ENCODE measurements at places on chromosomes 1 and 21. TPM values are rescaled to one million over a fixed set of nuclear protein-coding genes. Genes with fewer than 3 reads are reported as not detected.

DNA sequence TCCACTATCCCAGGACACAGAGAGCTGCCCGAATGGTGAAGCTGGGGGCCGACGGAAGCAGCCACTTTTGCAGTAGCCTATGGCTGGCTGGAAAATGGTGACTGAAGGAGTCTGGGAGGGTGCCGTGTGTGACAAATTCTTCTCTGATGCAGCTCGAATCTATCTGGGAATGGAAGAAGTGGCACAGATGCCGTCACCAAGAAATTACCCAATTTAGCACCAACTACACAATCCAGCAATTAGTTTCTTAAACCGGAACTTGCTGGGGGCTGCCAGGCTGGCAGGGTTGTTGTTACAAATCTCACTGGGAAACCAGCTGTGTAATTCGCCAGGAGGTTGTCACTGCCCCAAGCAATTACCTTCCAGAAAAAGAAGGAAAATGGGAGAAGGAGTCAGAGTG lies 18.0 kb downstream of the DLGAP3 start:
- no peak for DNase-seq
- no peak overlapping the region for H3K4me3 ChIP-seq
- no peak overlapping the region for H3K27ac ChIP-seq
- H3K27me3 ChIP-seq: no peaks in the 10 kb centered on the region
- H3K4me1 ChIP-seq: no peaks in the 10 kb centered on the region
- no peaks in the 10 kb centered on the region for H3K36me3 ChIP-seq

GRCh38 chr1:18480315-18481189 lies at the start of gene KLHDC7A:
KLHDC7A (plus strand) TSS chr1:18480930; CDS start chr1:18480982, 52 bp downstream.
- H3K4me3 ChIP-seq: peak within 1 kb of the TSS; percentile 24
- H3K4me1 ChIP-seq: peaks cover 42% of the 10 kb centered on the region
- H3K27ac ChIP-seq: peak within 1 kb of the TSS; percentile 85

- no peaks in the 10 kb centered on the region for H3K27me3 ChIP-seq
- H3K4me1 ChIP-seq: no peaks in the 10 kb centered on the region
- no peaks in the 10 kb centered on the region for H3K36me3 ChIP-seq
- no peak overlapping the region for H3K4me3 ChIP-seq
- DNase-seq: no peak
- H3K27ac ChIP-seq: no peak overlapping the region
Observed at GRCh38 chr1:72435025-72435424, 152.7 kb upstream of the NEGR1 start.

DNA sequence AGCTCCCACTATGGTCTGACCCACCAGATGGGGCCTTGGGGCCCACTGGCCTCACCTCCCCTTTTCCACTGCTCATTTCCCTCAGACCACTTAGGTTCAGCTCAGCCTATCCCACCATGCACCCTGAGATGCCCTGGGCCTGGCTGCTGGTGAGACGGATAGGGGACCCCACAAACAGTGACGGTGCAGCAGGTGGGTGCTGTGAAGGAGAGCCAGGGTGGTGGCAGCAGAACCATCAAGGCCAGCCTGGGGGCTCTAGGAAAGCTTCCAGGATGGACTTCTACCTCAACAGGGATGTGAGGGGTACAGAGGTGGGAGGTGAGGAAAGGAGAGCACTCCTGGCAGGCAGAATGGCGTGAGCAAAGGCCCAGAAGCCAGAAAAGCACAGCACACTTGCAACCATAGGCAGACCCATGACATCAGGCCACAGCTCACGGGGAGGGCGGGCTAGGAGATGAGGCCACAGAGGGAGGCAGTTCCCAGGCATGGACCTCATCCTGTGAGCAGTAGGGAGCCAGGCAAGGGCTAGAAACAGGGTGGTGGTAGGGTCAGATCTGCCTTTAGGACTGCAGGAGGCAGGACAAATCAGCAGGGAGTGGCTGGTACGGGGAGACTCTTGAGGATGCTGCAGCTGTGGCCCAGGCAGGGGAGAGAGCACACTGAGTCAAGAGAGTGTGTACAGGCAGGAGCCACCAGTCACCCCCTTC lies 23.1 kb downstream of the CYB5RL start:
- H3K4me3 ChIP-seq: no peak overlapping the region
- DNase-seq: no peak
- no peaks in the 10 kb centered on the region for H3K4me1 ChIP-seq
- H3K27ac ChIP-seq: no peak overlapping the region
- no peaks in the 10 kb centered on the region for H3K27me3 ChIP-seq
- H3K36me3 ChIP-seq: peaks cover 65% of the 10 kb centered on the region

Gene CD52
- total RNA-seq: not detected

Gene LRRC53
- total RNA-seq: not detected

- H3K27me3 ChIP-seq: no peaks in the 10 kb centered on the region
- peak overlapping the region; percentile 65 for H3K27ac ChIP-seq
- DNase-seq: no peak
- peaks cover 6% of the 10 kb centered on the region for H3K36me3 ChIP-seq
- H3K4me3 ChIP-seq: no peak overlapping the region
- peaks cover 91% of the 10 kb centered on the region for H3K4me1 ChIP-seq
Observed at GRCh38 chr1:40386359-40386723, 12.8 kb downstream of the SMAP2 start.

Gene DHX9
- total RNA-seq: 132 TPM

Gene LCE2A
- not detected for total RNA-seq

DNA sequence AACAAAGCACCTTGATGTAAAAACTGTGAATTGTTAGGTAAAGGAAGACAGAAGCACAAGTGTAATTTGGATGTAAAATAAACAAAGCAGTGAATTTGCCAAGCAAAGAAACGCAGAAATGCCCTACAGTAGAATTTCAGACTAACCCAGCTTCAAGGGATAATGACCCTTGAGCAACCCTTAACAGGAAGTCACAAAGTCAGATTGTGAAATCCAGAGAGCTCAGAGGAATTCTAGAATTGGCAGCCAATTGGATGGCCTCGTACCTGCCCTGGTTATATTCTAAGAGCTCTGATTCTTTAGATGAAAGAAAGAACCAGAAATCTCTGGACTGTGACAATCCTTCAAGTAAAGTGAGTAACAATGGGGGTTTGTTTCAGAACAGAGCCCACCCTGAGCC lies 152.7 kb upstream of the CHRM3 start:
- H3K36me3 ChIP-seq: no peaks in the 10 kb centered on the region
- no peak for DNase-seq
- H3K4me1 ChIP-seq: no peaks in the 10 kb centered on the region
- no peaks in the 10 kb centered on the region for H3K27me3 ChIP-seq
- no peak overlapping the region for H3K27ac ChIP-seq

Gene HLCS
- total RNA-seq: 12.5 TPM

DNA sequence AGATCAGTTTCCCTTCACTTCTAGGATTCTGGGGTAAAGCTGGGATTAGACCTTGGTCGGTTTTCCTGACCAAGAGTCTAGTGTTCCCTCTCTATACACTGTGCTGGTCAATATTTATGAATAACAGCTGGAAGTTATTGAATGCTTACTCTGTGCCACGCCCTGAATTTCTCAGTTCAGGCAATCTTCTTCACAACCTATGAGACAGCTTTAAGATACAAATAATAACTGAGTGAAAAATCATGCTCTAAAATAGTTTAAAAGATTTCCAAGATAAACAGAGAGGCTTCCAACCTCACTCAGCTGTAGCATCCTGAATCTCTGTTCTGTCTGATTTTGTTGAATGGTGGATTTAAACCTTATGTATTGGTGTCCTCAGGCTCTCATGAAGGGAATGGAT lies 72.2 kb downstream of the GNG12 start:
- no peak overlapping the region for H3K27ac ChIP-seq
- H3K4me3 ChIP-seq: no peak overlapping the region
- H3K4me1 ChIP-seq: peaks cover 51% of the 10 kb centered on the region
- no peaks in the 10 kb centered on the region for H3K27me3 ChIP-seq

DNA sequence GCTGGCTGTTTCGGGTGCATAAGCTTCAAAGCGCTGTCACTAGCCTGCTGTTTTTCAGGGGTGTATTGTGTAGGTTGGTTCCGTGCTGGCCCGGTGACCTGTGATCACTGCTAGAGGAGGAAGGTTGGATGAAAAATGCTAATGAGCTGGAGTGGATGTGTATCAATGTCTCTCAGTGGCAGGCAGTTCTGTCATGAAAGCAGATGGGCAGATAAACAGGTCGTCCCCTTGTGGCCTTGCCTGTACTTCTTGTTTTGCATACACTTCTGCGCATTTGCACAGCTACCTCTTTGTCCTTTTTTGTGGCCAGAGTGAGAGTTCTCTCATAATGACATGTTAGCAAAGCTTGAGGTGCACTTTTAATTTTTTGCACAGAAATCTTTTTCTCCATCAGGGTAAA lies 2.9 kb downstream of the SELENON start:
- no peaks in the 10 kb centered on the region for H3K27me3 ChIP-seq
- H3K36me3 ChIP-seq: peaks cover 32% of the 10 kb centered on the region
- no peak for DNase-seq
- no peak overlapping the region for H3K4me3 ChIP-seq

DNA sequence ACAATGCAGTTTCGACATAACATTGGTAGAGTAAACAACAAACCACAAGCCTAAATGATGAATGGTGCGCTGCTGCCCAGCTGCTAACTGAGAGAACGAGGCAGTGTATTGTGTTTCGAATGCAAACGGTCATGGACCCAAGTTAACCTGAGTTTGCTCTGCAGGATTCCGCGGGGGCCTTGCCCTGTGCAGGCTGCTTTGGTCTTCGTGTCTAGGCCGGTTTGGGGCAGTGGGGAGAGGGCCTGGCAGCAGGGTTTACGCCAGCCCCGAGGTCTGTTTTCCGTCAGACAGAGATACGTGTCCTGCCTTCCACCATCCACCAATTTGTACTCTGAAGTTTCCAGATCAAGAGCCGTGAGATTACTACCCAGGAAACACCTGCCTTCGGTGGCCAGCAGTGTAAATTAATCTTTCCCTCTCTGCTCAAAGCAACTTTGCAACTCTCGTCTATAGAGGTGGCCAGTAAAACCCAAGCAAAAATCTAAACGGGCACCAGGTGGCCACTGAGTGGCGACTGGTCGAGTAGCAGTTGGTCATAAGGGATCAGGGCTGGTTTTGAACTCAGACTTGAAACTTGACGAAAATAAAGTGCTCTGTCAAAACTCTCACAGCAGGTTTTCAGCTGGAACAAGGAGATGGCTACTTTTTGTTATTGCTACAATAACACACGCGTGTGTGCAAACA lies 6.3 kb upstream of the PRDM15 start:
- H3K4me3 ChIP-seq: no peak overlapping the region
- H3K36me3 ChIP-seq: peaks cover 4% of the 10 kb centered on the region
- H3K27me3 ChIP-seq: no peaks in the 10 kb centered on the region
- no peaks in the 10 kb centered on the region for H3K4me1 ChIP-seq
- DNase-seq: no peak

DNA sequence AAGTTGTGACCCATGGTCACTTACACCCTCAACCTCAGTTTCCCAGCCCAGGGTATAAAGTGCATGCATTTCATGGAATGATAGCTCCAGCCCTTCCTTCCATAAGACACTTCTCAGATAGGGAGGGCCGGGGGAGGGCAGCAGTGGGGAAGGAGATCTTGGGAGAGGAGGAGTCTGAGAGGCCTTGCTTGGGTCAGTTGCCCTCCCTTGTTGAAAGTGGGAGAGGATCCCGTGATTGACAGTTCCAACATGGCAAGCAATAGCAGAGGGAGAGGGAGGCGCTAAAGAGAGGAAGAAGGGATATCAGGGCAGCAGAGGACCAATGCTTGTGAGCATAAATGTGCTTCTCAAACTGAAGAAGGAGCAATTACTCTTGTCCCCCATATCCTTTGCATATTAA lies 244.4 kb downstream of the CHRM3 start:
- no peaks in the 10 kb centered on the region for H3K27me3 ChIP-seq
- no peak overlapping the region for H3K4me3 ChIP-seq
- no peaks in the 10 kb centered on the region for H3K36me3 ChIP-seq
- no peaks in the 10 kb centered on the region for H3K4me1 ChIP-seq

DNA sequence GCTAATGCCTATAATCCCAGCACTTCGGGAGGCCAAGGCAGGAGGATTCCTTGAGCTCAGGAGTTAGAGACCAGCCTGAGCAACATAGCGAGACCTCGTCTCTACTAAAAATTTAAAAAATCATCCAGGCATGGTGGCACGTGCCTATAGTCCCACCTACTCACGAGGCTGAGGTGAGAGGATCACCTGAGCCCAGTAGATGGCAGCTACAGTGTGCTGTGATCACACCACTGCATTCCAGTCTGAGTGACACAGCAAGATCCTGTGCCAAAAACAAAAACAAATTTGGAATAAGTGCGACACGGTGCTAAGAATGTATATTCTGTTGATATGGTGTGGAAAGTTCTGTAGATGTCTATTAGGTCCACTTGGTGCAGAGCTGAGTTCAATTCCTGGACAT lies 15.1 kb downstream of the USP33 start:
- no peaks in the 10 kb centered on the region for H3K27me3 ChIP-seq
- H3K4me1 ChIP-seq: peaks cover 10% of the 10 kb centered on the region
- peaks cover 13% of the 10 kb centered on the region for H3K36me3 ChIP-seq
- no peak overlapping the region for H3K4me3 ChIP-seq

Gene CD58
- 48.8 TPM for total RNA-seq

Gene ZMPSTE24
- 67.7 TPM for total RNA-seq

Measured in stomach (tissue), 19 donors.